Osteoblast (primary cell): ENCODE measurements at places on chromosomes 2 and 18. TPM values are rescaled to one million over a fixed set of nuclear protein-coding genes. Genes with fewer than 3 reads are reported as not detected.

DNA sequence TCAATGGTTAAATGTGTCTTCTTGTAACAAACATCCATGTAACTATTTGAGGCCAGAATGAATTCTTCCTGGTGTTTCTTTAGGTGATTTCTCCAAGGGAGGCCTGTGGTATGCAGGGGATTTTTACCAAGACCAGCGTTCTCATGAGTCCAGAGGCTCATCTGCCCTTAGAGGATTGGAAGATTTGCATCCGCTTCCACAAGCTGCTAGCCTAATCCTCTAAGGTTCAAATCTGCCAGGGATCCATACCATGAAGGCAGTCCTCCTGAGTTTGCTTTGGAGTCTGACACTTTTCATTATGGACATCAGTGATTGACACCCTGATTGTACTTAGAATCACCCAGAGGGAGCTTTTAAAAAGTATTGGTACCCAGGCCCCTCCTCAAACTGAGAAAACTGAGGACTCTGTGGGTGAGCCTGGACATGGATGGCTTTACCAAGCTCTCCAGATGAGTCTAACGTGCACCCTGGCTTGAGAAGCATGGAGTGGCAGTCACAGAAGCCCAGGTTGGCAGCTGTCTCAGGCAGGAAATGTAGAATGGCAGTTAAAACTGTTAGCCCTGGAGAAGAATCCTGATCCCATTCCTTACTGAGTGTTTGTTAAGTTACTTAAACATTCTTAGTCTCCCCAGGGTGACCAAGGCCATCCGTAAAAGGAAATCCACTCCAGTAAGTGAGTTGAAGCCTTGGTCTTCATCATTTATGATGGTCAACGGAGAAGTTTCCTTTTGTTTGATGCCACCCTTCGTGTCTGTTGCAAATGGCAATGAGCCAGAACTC is 95.3 kb upstream of the RMDN2 start:
- H3K36me3 ChIP-seq, result no peaks in the 10 kb centered on the region
- no peak for DNase-seq
- H3K4me1 ChIP-seq, result peaks cover 45% of the 10 kb centered on the region
- H3K27ac ChIP-seq, result peak overlapping the region; percentile 98
- no peaks in the 10 kb centered on the region for H3K27me3 ChIP-seq

G6PC2 gene
- total RNA-seq, result not detected in 2 replicates

GREB1 gene
- total RNA-seq, result 1.1 and 1.2 TPM in 2 replicates

DNA sequence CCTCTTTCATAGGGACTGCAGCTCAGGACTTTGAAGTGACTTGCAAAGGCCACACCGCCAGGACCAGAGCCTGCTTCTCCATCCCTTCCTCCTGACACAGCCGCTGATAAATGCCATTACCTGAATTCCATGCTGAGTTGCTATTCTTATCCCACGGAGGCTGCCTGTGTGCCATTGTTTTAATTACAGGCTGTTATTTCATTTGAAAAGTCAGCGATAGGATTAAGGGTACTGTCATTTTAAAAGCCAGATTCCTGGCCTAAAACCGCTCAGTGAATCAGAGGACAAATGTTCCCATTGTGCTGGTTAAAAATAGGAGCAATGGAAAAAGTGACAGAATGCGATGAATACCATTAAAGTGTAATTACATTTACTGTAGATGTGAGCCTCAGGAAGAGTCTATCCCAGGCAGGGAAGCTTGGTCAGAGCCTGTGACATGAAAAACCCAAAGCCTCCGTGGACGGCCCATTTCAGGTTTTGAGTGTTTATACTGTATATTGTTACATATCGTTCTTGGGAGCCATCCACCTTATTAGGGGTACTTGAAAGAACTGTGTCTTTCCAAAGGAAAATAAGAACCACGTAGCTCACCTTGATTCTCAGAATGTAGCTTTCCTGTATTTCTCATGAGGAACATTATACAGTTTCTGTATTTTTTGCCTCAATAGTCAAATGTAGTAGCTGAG is 41.3 kb downstream of the PDCL3 start:
- H3K27ac ChIP-seq, result no peak overlapping the region
- no peaks in the 10 kb centered on the region for H3K27me3 ChIP-seq
- DNase-seq, result no peak
- no peaks in the 10 kb centered on the region for H3K4me1 ChIP-seq

DNA sequence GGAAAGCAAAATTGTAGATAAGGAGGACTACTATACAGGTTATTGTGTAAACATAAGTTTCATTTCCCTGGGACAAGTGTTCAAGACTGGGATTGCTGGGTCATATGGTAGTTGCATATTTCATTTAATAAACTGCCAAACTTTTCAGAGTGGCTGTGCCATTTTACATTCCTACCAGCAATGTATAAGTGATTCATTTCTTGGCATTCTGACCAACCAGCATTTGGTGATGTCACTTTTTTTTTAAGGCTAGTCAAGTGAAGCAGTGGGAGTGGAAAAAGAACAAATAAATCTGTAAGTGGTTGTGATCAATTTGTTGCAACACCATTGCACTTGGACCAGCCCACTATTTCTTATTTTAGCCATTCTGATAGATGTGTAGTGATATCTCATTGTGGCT is 5.2 kb upstream of the CHCHD5 start:
- peaks cover 25% of the 10 kb centered on the region for H3K4me1 ChIP-seq
- DNase-seq, result no peak
- no peaks in the 10 kb centered on the region for H3K27me3 ChIP-seq
- no peak overlapping the region for H3K27ac ChIP-seq

- DNase-seq, result no peak
- H3K27me3 ChIP-seq, result no peaks in the 10 kb centered on the region
- no peak overlapping the region for H3K27ac ChIP-seq
- H3K36me3 ChIP-seq, result no peaks in the 10 kb centered on the region
- H3K4me1 ChIP-seq, result peaks cover 5% of the 10 kb centered on the region
These were observed 187.9 kb upstream of the ZEB2 start for GRCh38 chr2:144707736-144708326.

UPP2 gene
- total RNA-seq, result not detected in 2 replicates

- peak; percentile 91 for DNase-seq
- no peak overlapping the region for H3K27ac ChIP-seq
- no peaks in the 10 kb centered on the region for H3K27me3 ChIP-seq
- H3K4me1 ChIP-seq, result no peaks in the 10 kb centered on the region
These were observed 16.4 kb downstream of the MAP3K19 start for GRCh38 chr2:135030826-135031225.

- H3K4me1 ChIP-seq, result peaks cover 79% of the 10 kb centered on the region
- no peaks in the 10 kb centered on the region for H3K27me3 ChIP-seq
- DNase-seq, result no peak
- no peak overlapping the region for H3K4me3 ChIP-seq
- H3K36me3 ChIP-seq, result no peaks in the 10 kb centered on the region
These were observed 61.4 kb downstream of the ZEB2 start for GRCh38 chr2:144458541-144458940.

RNF144A gene
- 15.9 and 18.0 TPM in 2 replicates for total RNA-seq

DNA sequence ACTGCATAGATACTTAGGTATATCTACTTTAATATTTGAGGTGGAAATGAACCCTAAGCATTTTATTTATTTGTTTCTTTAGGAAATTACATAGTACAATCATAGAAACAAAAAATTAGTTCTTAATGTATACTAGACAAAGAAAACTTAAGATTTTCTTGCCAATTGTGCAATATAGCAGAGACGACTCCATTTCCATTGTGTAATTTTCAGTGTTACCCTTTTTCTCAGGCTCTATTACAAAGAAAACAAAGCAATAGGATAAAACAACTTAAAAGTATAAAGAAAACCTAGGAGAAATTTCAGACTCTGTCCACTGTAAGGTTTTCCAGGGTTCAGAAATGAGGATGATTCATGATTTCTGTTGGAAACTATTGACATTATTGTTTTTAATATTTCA is 89.0 kb upstream of the SERTAD2 start:
- H3K4me3 ChIP-seq, result no peak overlapping the region
- no peak for DNase-seq
- H3K27ac ChIP-seq, result peak overlapping the region; percentile 13
- H3K36me3 ChIP-seq, result no peaks in the 10 kb centered on the region

GRCh38 chr2:102191501-102191900 is 4.7 kb downstream of the IL1RL2 start:
- H3K4me3 ChIP-seq, result no peak overlapping the region
- H3K4me1 ChIP-seq, result peaks cover 4% of the 10 kb centered on the region
- no peaks in the 10 kb centered on the region for H3K36me3 ChIP-seq
- DNase-seq, result no peak

TCF7L1 gene
- 2.5 and 2.7 TPM in 2 replicates for total RNA-seq

DNA sequence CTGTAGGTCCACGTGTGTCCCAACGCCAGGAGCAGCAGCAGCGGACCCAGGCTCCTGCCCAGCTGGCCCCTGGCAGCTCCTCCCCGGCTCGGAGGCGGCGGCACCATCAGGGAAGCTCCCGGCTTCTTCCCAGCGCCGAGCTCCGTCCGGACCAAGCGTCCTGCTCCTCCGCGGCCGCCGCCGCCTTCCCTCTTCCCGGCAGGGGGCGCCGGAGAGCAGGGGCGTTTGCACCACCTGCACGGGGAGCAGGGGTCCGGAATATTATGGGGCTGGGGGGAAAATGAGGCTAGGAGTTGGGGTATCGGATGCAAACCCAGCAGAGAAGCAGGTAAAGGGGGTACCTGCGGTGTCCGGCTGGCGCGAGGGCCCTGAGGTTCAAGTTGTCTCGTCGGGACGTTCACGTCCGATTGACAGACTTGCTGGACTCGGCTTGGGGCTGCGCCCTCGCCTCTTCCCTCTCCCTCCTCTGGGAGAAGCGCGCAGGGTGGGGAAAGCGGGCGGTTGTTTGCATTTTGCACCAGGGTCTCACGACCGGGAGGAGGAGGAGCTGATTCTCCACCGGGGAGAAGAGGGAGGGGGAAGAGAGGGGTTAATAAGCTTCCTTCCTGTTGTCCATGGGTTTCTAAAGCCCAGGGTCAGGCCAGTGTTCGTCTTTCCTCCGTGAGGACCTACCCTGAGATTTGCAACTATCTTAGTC is at the start of gene CCBE1:
Gene CCBE1, minus strand, starts transcription at position 188 of the 697 bp plus-strand sequence.
- peak within 1 kb of the TSS; percentile 77 for H3K27ac ChIP-seq
- peaks cover 28% of the 10 kb centered on the region for H3K4me1 ChIP-seq
- H3K27me3 ChIP-seq, result no peaks in the 10 kb centered on the region
- peak; percentile 95 for DNase-seq

DNA sequence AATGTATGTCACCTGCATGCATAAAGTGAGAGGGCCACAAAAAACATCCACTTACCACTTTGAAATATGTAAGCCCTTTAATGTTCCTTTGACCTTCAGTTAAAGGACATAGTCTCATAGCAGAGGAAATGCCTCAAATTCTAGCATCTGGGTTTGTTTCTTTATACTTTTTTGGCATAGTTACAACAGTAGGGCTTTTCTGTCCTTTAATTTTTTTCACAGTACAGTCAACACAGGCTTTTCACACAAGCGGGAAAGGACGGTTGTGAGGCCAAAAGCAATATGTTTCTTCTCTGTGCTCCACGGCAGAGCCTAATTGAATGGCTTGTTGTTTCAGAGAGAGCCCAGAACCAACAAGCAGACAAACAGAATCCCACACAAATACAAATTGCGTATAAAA is 57.6 kb downstream of the CRIM1 start:
- no peak overlapping the region for H3K4me3 ChIP-seq
- H3K27ac ChIP-seq, result peak overlapping the region; percentile 8
- H3K4me1 ChIP-seq, result peaks cover 60% of the 10 kb centered on the region
- peaks cover 32% of the 10 kb centered on the region for H3K36me3 ChIP-seq

GRCh38 chr2:9824956-9825720 is 18.1 kb upstream of the TAF1B start:
- H3K27ac ChIP-seq, result peak overlapping the region; percentile 38
- no peak overlapping the region for H3K4me3 ChIP-seq
- no peaks in the 10 kb centered on the region for H3K36me3 ChIP-seq
- DNase-seq, result peak; percentile 42
- H3K4me1 ChIP-seq, result peaks cover 13% of the 10 kb centered on the region
- no peaks in the 10 kb centered on the region for H3K27me3 ChIP-seq

- no peak overlapping the region for H3K27ac ChIP-seq
- no peak overlapping the region for H3K4me3 ChIP-seq
- H3K27me3 ChIP-seq, result no peaks in the 10 kb centered on the region
- no peaks in the 10 kb centered on the region for H3K36me3 ChIP-seq
These were observed 7.0 kb downstream of the GPR35 start for GRCh38 chr2:240632306-240632721.

- peaks cover 18% of the 10 kb centered on the region for H3K4me1 ChIP-seq
- peak overlapping the region; percentile 77 for H3K27ac ChIP-seq
- DNase-seq, result peak; percentile 56
These were observed 1.4 kb downstream of the CCDC142 start for GRCh38 chr2:74481431-74481830.

GRCh38 chr18:10497206-10497749 is 28.5 kb upstream of the NAPG start:
- H3K4me3 ChIP-seq, result no peak overlapping the region
- peaks cover 12% of the 10 kb centered on the region for H3K27me3 ChIP-seq
- H3K4me1 ChIP-seq, result no peaks in the 10 kb centered on the region
- H3K36me3 ChIP-seq, result no peaks in the 10 kb centered on the region
- H3K27ac ChIP-seq, result no peak overlapping the region

GRCh38 chr2:1518331-1518803 is 105.1 kb downstream of the TPO start:
- H3K4me1 ChIP-seq, result no peaks in the 10 kb centered on the region
- H3K27ac ChIP-seq, result no peak overlapping the region
- DNase-seq, result no peak
- H3K36me3 ChIP-seq, result no peaks in the 10 kb centered on the region

DNA sequence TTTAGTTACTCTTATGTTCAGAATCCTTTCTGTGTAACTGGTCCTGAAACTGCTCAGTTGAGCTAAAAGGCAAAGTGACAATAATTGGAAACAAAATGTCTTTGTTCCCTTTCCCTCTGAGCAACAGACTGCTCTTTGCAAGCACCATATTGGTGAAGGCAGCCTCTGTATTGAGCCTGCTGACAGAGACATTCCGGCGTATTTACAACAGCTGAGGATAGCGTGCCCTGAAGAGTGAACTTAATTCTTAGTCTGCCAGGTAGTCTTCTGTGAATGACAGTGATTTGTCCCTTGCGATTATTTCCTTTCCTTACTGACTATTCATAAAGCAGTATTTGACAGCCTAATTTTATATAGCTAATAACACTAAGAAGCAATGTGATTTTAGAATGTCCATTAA is 239.1 kb downstream of the CPS1 start:
- no peaks in the 10 kb centered on the region for H3K27me3 ChIP-seq
- no peaks in the 10 kb centered on the region for H3K36me3 ChIP-seq

CACNB4 gene
- 2.4 and 4.3 TPM in 2 replicates for total RNA-seq

DNA sequence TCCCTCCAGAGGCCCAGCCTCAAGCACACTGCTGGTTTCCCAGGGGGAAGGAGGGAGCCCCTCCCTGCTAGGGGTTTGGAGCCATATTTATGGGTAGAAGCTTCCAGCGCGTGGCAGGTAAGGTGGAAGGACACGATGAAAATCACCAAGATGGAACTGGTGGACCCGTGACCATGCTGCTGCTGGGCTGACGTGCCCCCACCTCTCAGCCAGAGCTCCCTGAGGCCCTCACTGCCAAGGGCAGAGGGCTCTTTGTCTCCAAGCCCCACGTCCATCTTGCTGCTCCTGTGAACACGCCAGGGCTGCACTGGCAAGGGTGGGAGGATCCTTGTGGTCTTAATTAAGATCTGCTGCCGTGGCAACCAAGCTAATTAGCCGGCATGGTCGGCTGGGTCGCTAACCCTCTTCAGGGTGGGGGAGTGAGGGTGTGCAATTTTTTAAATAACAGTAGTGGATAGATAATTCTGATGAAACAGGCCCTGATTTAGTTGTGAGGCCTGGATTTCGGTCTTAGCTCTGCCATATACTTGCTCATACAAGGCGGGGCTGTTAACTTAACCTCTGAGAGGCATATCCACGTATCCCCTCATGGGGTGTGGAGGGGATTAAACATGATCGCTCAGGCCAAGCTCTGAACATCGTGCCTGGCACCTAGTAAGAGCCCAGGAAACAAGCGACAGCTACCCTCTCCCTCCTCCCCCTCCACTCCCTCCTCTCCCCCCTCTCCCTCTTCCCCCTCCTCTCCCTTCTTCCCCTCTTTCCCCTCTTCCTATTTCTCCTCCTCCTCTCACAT is 232.8 kb downstream of the CELF4 start:
- no peak overlapping the region for H3K27ac ChIP-seq
- DNase-seq, result no peak
- no peaks in the 10 kb centered on the region for H3K36me3 ChIP-seq
- no peaks in the 10 kb centered on the region for H3K27me3 ChIP-seq
